ENCODE measurements at places on chromosomes 6 and 20. TPM values are rescaled to one million over a fixed set of nuclear protein-coding genes. Genes with fewer than 3 reads are reported as not detected.

Gene VARS1
- 61.8 TPM for total RNA-seq

Gene ZNF292
- 3.4 TPM for total RNA-seq

Gene DNMT3B
- 5.3 TPM for total RNA-seq

Gene OPN5
- total RNA-seq, result not detected

Gene VIP
- total RNA-seq, result not detected

Gene TMEM200A
- total RNA-seq, result 0.08 TPM

Gene NT5E
- 41.5 TPM for total RNA-seq
